ENCODE measurements at places on chromosomes 4 and X.

- DNase-seq, result no peak
These were observed 124.5 kb downstream of the MBNL3 start for GRCh38 chrX:132364313-132364712.

- DNase-seq, result no peak
These were observed 19.1 kb downstream of the CD99 start for GRCh38 chrX:2710041-2710840.

DNA sequence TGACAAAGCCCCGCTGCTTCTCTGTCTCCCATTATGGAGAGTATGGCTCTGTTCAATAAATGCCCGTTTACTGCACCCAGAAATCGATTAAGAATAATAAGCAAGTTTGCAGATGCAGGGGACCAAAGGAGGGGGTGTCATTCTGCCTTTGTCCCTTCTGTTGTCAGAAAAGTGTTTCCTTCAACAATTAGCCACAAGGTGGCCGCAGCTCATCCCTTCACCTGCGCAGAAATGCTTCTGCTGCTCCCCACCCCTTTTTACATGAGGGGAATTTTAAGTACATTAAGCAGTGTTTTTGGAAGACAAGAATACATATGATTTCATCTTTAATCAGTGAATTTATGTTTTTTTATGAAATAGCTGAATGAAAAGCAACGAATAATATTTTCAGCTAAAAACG lies 175.6 kb upstream of the ARX start:
- no peak for DNase-seq

GRCh38 chr4:87317527-87317926 lies 5.2 kb downstream of the HSD17B13 start:
- DNase-seq, result no peak
